HT-29 (cell line): ENCODE measurements at places on chromosomes 1 and 21. TPM values are rescaled to one million over a fixed set of nuclear protein-coding genes. Genes with fewer than 3 reads are reported as not detected.
A peak's percentile ranks its signal among the peaks of the same experiment; 100 is the strongest.

GRCh38 chr1:26239936-26240335 lies 5.9 kb downstream of the CEP85 start:
- no peak for DNase-seq

GRCh38 chr1:97832481-97832880 lies 88.4 kb downstream of the DPYD start:
- DNase-seq = no peak

Gene SNRNP40
- 221 and 257 TPM in 2 replicates for total RNA-seq

Gene WNT9A
- not detected in 2 replicates for total RNA-seq

- no peak for DNase-seq
Observed at GRCh38 chr1:156578055-156578454, 1.5 kb upstream of the TTC24 start.

DNA sequence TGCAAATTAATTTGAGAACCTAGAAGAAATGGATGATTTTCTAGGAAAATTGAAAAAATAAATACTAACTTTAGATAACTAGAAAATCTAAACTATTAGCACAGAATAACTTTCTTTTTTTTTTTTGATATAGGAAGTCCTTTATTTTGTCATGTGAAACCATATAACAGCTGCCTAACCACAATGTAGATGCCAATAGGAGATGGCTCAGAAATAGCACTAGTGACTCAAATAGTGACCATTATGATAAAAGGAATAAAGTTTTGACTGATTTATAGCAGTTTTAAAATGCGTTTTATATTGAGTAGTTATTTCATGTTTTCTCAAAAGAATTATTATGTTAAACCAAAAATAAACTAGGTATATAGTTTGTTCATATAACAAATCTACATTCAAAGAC lies 158.0 kb upstream of the CACYBP start:
- DNase-seq = no peak

DNA sequence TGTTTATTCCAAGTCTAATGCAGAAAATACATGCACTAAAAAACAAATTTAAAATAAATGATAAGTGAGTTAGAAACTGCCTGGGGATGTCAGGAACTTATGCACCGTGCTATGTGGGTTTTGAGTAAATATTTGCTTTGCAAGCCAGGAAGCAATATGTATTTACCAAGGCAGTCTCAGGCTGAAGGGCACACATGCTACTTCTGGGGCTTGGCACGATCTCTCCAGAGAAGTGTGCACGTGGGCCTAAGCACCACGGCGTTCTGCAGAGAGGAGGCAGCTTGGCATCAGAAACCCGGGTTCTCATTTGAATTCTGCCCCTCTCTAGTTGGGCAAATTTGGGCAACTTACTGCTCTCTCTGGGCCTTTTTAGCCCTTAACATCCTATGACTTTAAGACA lies 72.6 kb upstream of the ROR1 start:
- DNase-seq = peak; percentile 74

DNA sequence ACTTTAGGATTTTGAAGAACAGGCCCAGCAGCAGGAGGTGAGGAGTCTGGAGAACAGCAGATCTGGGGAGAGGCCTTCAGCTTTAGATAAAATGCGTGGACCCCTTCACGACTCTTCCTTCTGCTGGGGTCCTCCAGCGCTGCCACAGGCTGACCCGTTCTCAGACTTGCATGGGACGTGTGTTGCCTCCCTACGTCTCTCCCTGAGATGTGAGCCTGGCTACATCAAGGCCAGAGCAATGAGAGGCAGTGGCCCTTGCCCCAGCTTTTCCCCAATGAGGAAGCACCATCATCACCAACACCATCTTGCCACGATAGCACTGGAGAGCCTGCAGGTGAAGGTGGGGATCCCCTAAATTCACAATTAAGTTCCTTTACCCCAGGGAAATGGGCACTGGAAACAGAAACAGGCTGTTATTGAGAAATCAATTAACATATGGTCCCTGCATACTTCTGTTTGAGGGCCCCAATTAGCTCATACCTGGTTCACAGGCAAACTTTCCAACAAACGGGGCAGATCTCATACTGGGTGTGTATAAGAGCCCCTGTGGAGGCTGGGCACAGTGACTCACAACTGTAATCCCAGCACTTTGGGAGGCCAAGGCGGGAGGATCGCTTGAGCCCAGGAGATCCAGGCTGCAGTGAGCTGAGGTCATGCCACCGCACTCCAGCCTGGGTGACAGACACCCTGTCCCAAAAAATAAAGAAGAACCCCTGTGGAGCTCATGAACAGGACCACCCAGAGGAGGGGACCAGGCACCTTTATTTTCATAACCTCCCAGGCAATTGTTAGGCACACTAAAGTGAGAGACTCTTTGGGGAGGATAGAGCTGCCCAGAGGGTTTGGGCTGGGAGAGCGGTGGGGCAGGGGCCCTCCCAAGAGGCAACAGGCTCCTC lies 12.1 kb upstream of the ADAMTSL4 start:
- no peak for DNase-seq

Gene SYCP1
- not detected in 2 replicates for total RNA-seq

Gene RNU1-4
- total RNA-seq = under 0.01 TPM in 2 replicates

DNA sequence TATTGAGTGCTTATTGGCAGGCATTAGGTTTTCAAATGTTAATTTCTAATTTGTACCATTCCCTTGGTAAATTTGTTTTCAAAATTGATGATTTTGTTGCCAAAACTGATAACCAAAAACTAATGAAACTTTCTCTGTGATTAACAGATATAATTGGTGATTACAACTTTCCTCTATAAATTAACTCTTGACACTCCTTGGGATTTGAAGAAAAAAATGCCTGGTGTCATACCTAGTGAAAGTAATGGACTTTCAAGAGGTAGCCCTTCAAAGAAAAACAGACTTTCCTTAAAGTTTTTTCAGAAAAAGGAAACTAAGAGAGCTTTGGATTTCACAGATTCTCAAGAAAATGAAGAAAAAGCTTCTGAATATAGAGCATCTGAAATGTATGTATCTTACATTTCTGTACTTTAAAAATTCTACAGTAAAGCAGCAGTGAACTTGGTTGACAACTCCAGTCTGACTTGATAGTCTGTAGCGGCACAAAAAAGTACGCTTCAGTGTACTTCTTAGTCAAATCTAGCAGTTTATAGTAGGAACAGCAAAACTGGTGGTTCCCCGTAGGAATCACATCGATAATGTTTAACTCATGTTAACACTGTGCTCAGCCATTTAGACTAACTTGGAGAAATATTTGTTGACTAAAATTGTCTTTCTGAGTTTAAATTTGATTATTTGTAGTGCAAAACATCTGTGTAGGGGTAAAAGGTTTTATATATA lies 3.0 kb downstream of the USP1 start:
- no peak for DNase-seq

- no peak for DNase-seq
Observed at GRCh38 chr1:106290805-106291501, 765.5 kb upstream of the PRMT6 start.

DNA sequence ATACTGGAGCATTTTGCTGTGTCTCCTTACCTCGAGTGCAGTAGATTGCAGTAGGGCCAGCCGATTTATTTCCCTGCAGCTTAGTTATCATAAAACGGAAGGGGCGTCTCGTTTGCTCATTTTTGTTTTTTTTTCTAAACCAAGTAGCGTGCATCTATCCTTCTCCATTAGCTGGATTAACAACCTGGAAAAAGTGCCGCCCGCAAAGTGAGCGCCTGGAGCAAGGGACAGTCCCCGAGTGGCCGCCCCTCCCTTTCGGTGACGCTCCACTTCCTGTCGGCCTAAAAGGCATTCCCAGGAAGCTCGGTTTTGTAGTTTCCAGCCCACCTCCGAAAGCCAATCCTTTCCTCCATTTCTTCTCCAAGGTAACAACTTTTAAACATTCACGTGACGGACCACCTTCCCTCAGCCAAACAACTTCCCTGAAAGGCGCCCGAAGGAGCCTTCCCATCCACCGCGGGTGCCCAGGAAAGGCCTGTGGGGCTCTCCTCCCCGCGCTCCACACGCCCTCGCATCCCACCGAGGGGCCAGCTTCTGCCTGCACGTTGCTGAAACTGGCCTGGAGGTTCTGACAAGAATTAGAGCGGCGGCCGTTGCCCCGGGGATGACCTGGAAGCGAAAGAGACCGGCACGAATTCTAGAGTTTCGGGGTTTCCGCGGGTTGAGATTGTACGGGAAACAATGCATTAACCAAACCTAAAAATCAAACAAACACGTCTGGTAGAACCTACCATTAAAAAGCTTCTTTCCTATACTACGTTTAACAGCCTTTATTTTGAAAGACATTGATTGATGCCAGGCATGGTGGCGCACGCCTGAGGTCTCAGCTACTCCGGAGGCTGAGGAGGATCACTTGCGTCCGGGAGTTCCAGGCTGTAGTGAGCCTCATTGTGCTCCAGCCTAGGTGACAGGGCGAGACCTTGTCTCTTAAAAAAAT lies at the start of gene EXTL2:
EXTL2 (minus strand) TSS at position 240 of the 937 bp plus-strand sequence. CDS start 6,085 bp downstream, outside the sequence.
- peak; percentile 95 for DNase-seq

DNA sequence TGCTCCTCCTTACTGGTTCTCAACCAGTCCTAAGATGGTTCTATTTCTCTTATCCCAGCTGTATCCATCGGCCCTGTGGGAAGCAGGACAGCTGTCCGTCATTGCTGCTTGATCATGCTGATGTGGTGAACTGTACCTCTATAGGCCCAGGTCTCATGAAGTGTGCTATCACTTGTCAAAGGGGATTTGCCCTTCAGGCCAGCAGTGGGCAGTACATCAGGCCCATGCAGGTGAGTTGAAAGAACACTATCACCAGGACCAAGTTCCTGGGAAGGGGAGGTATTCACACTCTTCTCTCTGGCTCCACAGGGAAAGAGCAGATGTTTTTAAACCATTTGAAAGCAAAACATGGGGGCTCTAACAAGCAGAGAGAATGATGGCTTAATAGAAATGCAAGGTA lies 302.6 kb downstream of the PAPPA2 start:
- DNase-seq = no peak

GRCh38 chr1:5001466-5001865 lies 347.1 kb downstream of the AJAP1 start:
- DNase-seq = peak; percentile 2

Gene CLCNKA
- not detected in 2 replicates for total RNA-seq

DNA sequence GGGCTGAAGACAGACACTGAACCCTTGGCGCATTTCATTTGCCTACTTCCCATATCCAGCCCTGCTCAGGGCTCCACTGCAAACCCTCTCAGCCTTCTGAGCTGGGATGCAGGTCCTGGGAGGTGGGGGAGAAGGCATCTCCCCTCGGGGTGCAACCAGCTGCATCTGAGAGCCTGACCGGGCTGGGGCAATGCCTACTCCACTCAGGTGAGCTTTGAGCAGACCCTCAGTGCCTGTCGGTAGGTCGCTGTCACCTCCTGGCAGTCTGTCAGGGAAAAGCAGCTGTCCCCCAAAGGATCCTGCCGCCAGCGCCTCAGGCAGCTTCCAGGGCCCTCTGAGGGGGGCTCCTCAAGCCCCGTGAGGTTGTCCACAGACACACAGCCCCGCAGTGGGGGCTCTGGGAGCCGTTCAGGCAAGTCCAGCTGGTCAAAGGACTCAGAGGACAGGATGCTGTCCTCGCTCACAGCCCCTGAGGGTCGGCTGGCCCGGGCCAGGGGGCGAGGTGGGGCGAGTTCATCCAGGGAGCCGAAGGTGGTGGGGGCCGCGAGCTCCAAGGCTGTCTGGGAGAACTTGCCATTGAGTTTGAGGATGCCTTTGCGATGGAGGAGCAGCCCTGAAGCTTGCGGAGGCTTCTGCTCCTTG lies 18.2 kb downstream of the NUAK2 start:
- DNase-seq = no peak

DNA sequence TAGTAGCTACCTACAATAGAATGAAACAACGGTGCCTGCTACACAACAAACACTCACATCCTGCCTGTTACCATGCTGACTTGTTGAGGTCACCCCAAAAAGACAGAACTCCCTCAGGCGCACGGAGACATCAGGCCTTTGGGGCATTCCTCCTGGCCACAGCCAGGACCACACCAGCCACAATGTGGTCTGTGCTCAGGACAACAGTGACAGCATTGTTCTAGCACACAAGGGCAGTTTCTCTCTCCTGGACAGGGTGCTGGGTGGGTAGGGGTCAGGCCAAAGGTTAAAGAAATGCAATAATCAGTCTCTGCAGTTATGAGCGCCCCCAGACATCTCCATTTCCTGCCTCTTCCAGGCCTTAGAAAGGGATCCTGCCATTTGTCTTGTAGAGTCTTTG lies 39.5 kb downstream of the CTNNBIP1 start:
- no peak for DNase-seq

- DNase-seq = no peak
Observed at GRCh38 chr1:6447818-6448748, 17.9 kb downstream of the TNFRSF25 start.

DNA sequence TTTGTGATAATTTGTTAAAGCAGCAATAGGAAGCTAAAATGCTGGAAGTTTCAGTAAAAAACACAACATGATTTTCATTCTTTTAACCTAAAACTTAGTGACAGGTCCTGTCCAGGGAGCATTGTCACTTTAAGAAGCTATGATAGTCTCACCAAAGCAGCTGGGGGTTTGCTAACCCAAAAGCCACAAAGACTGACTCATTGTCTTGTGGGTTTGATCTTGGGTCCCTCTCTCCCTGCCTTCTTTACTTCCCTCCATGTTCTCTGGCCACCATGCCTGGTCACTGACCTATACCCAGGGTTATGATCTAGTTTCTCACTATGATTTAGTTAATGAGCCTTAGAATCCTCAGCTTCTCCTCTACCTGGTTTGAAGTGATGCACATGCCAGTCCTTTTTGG lies 213.5 kb upstream of the PTGFR start:
- no peak for DNase-seq

DNA sequence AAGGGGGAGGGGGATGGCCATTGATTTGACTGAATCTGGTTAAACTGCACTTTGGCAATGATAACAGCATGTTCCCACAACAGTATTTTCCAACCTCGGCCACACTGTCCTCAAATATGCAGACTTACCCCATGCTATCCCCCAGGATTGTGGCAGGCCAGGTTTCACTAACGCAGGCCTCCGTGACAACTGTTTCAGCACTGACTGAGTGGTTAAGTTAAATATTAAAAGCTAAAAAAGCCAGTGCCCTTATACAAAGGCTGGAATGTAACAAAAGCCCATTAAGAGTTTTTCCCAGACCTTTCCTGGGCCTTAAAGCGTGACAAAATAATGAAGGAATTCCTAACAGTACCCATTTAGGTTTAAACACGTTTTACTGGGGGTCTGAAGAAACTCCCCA lies 202.9 kb downstream of the USP25 start:
- DNase-seq = no peak

DNA sequence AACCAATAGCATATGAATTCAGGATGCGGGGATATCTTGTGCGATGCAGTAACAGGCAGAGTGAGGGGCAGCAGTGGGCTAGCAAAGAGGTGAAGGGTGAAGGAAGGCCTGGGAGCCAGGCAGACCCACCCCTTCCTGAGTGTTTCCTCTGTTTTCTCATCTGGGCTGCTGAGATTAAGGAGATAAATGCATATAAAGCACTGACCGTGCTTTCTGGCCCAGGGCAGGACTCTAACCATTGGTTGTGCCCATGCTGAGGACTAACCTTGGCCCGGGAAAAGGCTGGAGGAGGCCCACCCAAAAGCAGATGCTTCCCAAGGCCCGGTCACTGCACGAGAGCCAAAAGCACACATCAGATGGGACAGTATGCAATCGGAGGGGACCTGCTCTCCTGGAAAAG lies 87.6 kb downstream of the PSMG1 start:
- no peak for DNase-seq

DNA sequence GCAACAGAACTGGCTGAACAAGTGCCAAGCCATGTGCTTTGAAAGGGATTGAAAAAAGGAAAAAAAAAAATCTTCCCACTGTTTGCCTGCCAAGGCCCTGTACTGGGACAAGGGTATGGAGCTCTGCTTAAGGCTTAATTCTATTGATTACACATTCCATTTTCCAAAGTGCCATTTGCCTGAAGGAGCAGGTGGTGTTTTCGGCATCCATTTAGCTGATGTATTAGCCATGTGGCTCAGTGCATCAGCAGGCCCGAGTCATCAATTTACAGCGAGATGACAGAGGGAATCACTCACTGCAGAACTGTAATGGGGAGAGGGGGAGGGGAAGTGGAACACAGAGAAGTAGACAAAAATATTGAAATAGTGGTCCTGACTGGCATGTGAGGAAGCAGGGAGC lies 144.2 kb upstream of the BEND5 start:
- DNase-seq = no peak
